ENCODE measurements at places on chromosomes 11 and 22.

- DNase-seq: peak; percentile 4
Observed at GRCh38 chr11:120632579-120632978, 121.0 kb downstream of the GRIK4 start.

GRCh38 chr22:42343121-42343454, 72.6 kb upstream of the TCF20 start:
- DNase-seq: no peak

- DNase-seq: no peak
Observed at GRCh38 chr11:71298761-71299181, 46.4 kb upstream of the SHANK2 start.

GRCh38 chr11:66420671-66421476, at the start of gene NPAS4:
NPAS4 (plus strand) TSS chr11:66421035; CDS start chr11:66421180, 145 bp downstream.
- DNase-seq: no peak

DNA sequence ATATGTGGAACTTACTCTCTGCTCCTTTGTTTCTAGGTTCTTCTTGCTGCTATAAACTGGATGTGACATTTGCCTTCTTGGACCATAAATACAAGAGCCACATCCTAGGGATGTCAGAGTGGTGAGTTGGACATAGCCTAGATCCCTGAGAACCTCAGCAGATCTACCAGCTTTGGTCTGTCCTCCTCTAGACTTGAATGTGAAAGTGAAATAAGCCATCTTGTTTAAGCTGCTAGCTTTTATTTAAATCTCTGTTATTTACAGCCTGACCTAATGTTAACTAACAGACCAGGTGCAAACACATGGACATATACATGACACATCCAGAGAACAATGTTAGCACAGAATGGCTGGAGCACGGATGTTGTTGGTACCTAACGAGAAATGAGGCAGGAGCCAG, 36.0 kb downstream of the SLN start:
- DNase-seq: no peak

Measured in iris pigment epithelial cell (primary cell).